Effector memory CD8-positive, alpha-beta T cell (primary cell): ENCODE measurements at places on chromosomes 2 and 18.

- DNase-seq: no peak
These were observed 1.3 kb downstream of the HS6ST1 start for GRCh38 chr2:128317181-128317898.

- DNase-seq: no peak
These were observed 2.9 kb downstream of the RNF149 start for GRCh38 chr2:101305492-101306078.

DNA sequence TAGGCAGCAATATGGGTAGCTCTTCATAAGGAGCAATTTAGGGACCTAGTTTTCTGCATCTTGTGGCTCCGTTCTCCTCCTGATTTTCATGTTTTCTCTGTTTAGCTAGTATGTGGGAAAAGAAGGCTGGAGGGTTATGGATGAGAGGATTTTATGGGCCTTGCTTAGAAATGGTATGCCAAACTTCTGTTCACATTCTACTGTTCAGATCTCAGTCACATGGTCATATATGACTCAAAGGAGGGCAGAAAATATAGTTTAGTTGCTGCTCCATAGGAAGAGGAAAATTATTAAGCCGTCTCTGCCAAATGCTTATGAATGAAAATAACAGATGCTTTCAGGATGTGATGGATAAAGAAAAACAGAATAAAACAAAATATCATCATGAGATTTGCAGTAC, 361.8 kb upstream of the CWC22 start:
- DNase-seq: no peak

GRCh38 chr2:29462293-29462692, 347.1 kb downstream of the CLIP4 start:
- DNase-seq: no peak

GRCh38 chr2:167381349-167381748, 493.1 kb downstream of the XIRP2 start:
- DNase-seq: no peak

- DNase-seq: no peak
These were observed 56.8 kb downstream of the ATOH8 start for GRCh38 chr2:85810371-85811179.

DNA sequence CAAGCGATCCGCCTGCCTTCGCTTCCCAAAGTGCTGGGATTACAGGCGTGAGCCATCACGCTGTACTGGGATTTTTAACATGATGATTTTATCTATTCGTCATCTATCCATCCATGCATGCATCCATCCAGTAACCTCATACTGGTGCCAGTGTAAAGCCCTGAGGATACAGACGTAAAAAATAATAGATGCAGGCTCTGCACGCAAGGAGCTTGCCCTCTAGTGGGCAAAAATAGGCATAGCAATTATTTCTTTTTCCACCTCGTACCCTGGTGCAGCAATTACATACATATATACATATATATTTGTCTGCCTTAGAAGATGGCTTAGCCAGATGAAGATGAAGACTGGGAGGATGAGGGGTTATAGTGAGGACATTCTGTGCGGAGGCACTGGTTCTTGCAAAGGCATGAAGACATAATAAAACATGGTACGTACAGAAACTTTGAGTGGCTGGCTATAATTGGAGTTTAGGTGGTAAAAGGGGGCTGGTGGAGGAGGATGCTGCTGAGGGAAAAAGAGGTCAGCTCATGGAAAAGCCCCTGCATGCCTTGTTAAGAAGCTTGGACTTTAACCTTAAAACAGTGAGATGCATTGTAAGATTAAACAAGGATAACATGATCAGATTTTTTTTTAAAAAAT, 19.6 kb upstream of the RPIA start:
- DNase-seq: peak; percentile 15

DNA sequence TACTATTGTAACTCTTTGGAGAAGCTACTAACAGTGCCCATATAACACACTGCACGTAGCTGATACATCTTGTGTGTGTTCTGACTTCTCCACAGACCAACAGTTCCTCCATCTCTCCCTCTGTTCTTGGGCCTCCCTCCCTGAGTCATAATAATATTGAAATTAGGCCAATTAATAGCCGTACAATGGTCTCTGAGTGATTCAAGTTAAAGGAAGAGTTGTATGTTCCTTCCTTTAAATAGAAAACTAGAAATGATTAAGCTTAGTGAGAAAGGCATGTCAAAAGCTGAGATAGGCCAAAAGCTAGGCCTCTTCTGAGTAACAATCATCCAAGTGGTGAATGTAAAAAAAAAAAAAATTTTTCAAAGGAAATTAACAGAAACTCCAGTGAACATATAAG, 828.4 kb upstream of the CHAC2 start:
- no peak for DNase-seq

DNA sequence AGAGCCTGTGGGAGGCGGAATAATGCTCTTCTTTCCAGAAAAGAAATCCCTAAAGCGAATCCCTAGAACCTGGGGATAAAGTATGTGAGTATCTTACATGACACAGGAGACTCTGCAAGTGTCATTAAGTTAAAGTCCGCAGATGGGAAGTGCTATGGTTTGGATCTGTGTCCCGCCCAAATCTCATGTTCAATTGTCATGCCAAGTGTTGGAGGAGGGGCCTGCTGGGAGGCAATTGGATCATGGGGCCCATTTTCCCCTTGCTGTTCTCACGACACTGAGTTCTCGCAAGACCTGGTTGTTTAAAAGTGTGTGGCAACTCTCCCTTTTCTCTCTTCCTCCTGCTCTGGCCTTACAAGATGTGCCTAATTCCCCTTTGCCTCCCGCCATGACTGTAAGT, 207.8 kb downstream of the MYT1L start:
- no peak for DNase-seq

- DNase-seq: no peak
These were observed 23.5 kb upstream of the ANXA4 start for GRCh38 chr2:69718338-69718965.

DNA sequence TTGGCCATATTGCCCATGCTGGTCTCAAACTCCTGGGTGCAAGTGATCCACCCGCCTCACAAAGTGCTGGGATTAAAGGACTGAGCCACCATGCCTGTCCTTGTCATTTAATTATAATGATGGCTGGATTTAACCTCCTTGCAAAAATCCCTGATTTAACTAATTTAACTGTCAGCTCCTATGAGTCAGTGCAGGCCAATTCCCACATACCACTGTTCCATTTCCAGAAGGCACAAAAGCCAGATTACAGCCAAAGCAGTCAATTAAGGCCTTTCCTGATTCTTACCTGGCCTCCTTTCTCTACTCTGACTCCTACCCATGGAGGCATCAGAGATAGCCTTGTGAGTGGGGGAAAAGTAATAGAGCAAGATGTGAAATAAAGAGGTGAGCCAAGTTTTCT, 12.3 kb upstream of the SLC35F5 start:
- DNase-seq: no peak

DNA sequence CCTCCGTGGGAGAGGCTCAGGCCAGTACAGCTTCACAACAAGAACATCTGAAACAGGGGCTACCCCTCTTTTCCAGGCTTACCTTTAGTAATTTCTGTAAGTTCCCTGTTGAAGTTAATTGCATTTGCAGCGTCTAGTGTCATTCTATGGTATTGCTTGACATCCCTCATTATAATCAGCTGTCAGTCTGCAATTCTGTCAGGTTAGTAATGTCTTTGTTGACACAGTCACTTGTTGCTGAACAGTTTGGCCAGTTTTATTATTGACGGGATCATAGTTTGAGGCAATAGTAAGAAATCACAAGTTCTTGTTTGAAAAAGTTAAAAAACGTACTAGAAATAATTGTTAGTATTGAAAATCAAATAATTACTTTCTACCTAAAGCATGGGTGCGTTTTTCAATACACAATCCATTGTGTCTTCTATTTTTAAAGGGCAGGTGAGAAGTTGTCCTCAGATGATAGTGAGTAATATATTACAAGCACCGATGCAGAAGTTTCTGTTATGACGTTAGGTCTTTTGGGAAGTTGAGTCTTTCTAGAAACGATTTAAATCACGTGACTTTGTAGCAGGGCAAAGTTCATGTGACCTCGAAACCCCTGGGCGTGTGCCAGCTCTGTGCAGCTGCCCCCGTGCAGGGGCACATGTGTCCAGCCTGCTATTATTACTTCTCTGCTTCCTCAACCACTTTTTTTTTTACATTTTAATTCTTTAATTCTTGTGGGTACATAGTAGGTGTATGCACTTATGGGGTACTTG, 49.5 kb upstream of the MBP start:
- DNase-seq: no peak

DNA sequence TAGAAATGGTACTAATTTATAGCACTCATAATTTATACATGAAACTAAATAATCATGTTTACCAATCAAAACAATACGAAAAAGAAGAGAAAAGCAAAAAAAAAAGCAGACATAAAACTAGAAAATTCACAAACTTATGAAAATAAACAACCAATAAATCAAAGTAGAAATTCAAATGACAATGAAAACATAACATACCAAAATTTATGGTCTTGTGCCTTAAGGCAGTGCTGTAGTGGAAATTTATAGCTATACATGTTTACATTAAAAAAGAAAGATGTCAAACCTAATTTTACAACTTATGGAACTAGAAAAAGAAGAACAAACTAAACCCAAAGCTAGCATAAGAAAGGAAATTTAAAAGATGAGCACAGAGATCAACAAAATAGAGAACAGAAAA, 16.1 kb upstream of the SPR start:
- no peak for DNase-seq
